ENCODE measurements at places on chromosomes 7 and 10.

DNA sequence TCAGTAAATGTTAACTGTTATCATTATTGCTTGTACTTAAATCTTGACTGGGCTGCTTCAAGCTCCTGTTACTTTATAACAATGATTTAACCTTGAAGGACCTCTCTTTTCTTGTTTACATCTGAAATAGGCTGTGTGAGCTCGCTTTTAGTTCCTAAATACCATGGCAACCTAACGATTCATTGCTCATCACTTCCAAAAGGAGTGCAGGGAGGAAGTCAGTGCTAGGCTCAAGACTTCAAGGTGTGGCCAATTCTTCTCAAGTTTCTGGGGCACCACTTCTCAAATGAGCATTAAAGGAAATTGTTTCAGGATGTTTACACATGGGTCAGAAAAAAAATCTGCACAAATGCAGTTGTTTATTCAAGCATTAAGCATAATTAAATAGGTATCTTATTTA is 284.2 kb downstream of the MTERF1 start:
- no peak for DNase-seq

DNA sequence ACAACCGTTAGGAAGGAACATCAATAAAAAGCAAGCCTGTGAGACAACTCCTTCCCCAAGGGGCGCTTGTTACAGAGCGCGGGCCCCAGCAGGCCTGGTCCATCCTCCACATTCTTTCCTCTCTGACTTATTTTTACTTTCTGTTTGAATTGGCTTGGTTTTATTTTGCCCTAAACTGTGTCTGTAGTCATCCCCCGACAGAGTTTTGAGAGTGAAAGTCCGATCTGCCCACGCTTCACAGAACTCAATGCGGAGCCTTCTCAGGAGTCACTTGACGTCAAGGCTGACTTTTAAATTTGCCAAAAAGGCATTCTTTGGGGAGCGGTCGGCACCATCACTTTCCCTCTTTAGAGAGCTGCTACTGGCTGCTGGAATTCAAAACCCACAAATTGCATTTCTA is 150.1 kb upstream of the KLF6 start:
- no peak for DNase-seq

- DNase-seq: no peak
These were observed 119.7 kb upstream of the YAE1 start for GRCh38 chr7:39446546-39446945.

DNA sequence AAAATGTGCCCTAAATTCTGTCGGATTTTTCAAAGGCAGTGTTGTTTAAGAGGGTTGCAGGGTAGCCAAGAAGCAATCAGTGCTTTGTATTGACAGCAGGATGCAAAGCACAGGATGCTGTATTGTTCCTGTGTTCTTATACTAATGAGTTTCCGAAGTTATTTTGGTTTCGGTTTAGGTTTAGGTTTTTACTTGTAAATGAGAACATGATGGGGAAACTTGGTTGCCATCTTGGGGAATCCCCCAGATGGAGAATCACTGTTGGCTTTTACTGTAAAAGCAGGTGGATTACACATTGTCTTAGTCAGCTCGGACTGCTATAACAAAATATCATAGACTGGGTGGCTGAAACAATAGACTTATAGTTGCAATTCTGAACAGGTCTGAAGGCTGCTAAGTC is 72.1 kb downstream of the INHBA start:
- no peak for DNase-seq

GRCh38 chr10:105837951-105838350 is 1196.9 kb downstream of the SORCS3 start:
- no peak for DNase-seq

DNA sequence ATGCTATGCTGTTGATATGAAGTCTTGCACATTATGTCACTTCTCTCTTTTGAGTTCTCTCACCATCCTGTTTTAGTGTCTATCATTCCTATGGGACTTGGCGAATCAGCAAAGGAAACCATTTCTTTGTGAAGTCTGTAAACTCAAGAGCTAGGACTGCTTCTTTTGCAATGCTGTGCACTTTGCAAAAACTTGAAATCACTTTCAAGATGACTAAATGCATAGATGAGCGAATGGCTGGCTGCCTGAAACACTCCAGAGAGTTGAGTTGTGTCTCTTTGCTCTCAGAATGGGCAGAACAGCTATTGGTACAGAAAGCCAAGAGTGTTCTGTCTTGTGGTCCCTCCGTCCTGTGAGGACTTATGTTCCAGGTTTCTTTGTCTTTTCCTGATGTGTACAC is 18.3 kb upstream of the ELMO1 start:
- no peak for DNase-seq

- DNase-seq: no peak
These were observed 43.3 kb upstream of the BTRC start for GRCh38 chr10:101310529-101311184.

DNA sequence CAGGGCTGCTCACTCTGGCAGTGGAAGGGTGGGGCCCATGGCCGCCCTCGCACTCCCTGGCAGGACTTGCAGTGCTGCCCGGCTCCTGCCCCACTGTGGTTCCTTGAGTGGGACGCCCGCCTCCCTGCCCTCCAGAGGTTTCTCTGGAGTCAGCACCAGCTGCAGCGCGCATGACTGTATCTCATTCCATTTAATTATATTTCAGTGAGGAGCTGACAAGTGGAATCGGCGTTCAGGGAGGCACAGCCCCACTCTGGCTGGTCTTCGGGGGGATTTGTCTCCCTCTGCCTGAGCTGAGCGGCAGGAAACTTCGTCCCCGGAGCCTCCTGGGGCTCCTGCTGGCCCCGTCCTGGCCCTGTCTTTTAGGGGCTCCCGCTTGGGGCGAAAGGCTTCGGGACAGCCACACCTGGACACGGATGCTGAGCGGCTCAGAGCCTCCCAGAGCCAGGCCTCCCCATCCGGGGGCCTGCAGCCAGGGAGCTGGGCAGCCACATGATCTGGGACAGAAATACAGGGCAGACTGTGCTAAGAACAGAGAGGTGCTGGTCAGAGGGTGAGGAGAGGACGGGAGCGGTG is 75.3 kb upstream of the NKX6-2 start:
- DNase-seq: no peak

GRCh38 chr10:8513155-8514147 is 459.0 kb downstream of the GATA3 start:
- DNase-seq: no peak

- DNase-seq: no peak
These were observed 164.4 kb upstream of the NAMPT start for GRCh38 chr7:106448992-106449859.

DNA sequence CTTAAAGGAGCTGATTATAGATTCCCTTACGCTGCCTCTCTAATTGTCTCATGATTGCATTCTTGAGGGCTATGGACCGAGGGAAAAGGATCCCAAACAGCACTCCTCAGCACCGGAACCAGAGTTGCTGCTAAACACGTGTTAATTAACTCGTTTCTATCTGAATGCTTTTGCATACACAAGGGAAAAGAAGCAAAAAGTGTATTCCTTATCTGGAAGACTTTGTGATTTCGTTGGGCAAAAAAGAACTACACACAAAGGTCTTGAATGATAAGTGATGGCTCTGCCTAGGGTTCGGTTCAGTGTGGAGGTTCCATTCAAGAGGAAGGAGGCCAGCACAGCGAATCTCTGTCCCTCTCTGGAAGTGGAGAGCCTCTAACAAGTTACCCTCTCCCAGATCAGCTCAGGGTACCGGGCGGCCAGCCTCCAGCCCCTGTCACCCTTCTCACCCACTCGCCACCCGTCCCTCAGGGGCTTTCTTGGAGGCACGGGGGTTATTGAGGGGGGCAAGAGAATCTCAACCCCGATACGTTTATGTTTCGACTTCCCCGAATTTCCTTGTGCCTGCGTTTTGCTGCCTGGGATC is 515 bp upstream of the SLC4A2 start:
- DNase-seq: peak; percentile 31

GRCh38 chr10:624605-625332 is 64.7 kb downstream of the DIP2C start:
- DNase-seq: no peak

DNA sequence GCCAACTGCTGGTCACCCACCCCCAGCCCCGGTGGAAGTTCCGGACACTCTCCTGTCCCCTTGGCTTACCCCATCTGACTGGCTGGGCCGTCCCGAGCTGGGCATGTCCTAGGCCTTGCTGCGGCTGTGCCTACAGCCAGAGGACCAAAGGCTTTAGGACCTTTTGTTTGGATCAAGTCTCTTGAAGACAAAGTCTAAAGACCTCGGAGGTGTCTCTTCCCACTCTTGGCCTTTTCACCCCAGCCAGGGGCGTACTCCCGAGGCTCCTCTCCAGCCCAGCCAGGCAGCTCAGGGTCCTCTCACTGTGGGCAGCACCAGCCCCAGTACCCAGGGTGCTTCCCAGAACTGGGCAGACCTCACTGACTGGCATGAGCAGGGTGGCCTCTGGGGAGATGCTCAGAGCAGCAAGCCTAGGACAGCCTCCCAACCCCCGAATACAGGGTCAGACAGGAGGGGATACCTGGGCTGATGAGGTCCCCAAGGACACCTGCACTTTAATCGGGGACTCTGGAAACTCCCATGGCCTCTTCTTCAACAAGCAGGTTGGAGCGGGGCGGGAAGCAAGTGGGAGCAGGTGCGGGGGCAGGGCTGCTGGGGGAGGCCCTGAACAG is 2.7 kb upstream of the PWWP2B start:
- DNase-seq: no peak

- DNase-seq: no peak
These were observed 111.8 kb upstream of the CNTNAP2 start for GRCh38 chr7:146004805-146005204.

GRCh38 chr10:113313722-113314121 is 239.1 kb upstream of the HABP2 start:
- DNase-seq: no peak

GRCh38 chr7:70698219-70698832 is 433.6 kb upstream of the GALNT17 start:
- DNase-seq: peak; percentile 44

DNA sequence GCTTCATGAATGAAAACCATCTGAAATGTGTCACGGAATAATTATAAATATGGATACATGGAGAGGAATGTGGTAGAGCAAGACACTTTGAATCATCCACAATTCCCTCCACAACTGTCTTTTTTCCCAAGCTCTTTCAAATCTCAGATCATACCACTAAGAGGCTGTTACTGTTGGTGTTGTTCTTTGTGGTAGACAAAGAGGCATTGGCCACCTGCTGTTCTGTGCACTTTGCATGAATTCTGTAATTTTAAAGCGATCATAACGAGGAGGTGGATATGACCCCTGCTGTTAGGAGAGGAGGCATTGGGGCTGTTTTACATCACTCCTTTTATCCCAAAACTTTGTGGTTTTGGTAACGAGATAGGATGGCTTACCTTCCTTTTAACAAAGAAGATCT is 141.2 kb upstream of the KLF6 start:
- DNase-seq: no peak

- no peak for DNase-seq
These were observed 106.2 kb downstream of the ZMYND11 start for GRCh38 chr10:241451-241850.

GRCh38 chr7:38565289-38565688 is 65.9 kb downstream of the AMPH start:
- DNase-seq: no peak

DNA sequence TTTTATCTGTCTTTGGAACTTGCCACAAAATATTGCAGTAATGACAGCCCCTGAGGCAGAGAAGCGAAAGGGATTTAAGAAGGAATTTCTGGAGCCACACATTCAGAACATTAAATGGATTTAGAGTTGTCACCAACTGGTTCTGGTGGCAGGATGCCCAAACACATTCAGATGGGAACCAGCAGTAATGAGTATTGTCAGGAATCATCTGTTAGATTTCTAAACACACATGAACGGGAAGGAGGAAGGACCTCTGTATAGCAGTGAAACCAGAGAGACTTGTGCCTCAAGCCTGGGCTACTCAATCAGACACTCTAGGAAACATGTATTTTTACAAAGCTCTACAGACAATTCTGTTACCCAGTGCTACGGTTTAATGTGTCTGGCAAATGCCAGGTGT is 103.8 kb upstream of the CCNY start:
- DNase-seq: no peak

GRCh38 chr10:89183571-89183970 is 23.5 kb downstream of the CH25H start:
- DNase-seq: no peak

GRCh38 chr10:112605063-112605462 is 158.0 kb downstream of the VTI1A start:
- DNase-seq: no peak

DNA sequence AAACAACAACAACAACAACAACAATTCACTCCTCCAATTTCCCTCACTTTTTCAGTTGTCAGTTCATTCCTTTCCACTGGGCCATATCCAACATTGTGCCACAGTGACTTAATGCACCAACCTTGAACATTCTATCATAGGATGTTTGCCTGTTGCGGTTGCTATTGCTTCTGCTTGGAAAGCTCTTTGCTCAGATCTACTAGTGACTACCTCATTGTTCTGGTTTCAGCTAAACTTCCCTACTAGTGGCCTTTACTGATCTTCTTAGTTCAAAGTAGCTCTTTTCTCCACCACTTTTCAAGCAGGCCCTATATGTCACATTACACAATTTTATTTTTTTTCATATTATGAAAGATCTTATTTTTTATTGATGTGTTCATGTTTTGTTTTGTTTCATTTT is 9.8 kb upstream of the STEAP4 start:
- no peak for DNase-seq

DNA sequence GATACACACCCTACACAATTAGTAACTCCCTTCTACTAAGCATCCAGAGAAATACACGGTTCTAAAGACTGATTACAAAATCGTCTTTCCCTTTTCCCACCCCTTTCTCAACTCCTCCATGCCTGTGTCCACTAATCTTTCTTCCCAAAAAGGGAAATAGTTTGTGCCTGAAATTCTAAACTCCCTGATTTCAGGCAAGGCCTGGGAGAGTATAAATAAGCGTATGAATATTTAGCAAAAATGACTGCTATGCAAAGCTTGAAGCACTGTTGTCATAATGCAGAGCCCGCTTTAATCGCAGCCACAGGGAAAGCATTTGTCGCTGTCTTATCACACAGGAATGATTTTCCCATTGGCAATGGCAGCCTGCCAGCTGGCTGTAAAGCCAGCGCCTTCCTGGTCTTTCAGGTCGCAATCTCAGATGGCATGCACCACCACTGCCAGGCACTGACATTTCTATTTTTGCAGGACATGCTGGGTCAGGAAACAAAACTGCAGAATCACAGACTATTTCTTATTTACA is 142.9 kb upstream of the PCGF5 start:
- no peak for DNase-seq

- DNase-seq: no peak
These were observed 246.1 kb downstream of the REEP3 start for GRCh38 chr10:63767138-63767801.

DNA sequence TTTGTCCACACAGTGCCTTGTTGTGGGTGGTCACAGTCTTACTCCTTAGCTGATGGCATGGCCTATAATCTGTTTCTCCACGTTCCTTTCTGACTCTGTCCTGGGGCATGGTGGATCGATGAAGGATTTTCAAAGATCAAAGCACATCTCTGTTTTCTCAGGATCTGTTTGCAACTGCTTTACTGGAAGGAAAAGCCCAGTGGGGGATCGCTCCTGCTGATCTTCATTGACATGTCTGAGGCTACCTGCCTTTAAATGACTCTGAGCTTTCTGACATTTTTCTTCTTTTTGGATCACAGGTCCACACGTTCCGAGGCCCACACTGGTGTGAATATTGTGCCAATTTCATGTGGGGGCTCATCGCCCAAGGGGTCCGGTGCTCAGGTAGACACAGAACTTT is 68.0 kb upstream of the PRR15 start:
- no peak for DNase-seq
